Activated CD4-positive, alpha-beta memory T cell treated with anti-CD3 and anti-CD28 coated beads for 36 hours (primary cell): ENCODE measurements at places on chromosomes 4 and X. TPM values are rescaled to one million over a fixed set of nuclear protein-coding genes. Genes with fewer than 3 reads are reported as not detected.

DNA sequence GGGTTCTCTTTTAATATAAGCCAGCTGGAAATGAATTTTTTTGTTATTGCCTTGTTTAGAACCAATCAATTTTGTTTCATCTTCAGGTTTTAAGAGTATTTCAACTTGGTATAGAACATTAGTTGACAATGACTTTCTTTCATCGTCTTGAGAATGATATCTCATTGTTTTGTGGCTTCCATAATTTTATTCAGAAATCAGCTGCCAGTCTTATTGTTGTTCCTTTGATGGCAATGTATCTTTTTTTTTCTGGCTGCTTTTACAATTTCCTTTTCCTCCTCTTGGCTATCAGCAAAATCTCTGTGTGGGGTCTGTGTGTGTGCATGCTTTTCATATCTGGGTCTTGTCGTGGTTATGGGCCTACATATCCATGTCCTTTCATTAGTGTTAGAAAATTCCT is 1536.4 kb upstream of the TENM3 start:
- H3K27me3 ChIP-seq, result no peaks in the 10 kb centered on the region
- H3K27ac ChIP-seq, result no peak overlapping the region
- H3K4me3 ChIP-seq, result no peak overlapping the region

- DNase-seq, result peak; percentile 57
- H3K36me3 ChIP-seq, result no peaks in the 10 kb centered on the region
- H3K4me3 ChIP-seq, result no peak overlapping the region
These were observed 22.4 kb upstream of the XAGE2 start for GRCh38 chrX:52346174-52347165.

Gene ARHGAP6
- total RNA-seq, result not detected

DNA sequence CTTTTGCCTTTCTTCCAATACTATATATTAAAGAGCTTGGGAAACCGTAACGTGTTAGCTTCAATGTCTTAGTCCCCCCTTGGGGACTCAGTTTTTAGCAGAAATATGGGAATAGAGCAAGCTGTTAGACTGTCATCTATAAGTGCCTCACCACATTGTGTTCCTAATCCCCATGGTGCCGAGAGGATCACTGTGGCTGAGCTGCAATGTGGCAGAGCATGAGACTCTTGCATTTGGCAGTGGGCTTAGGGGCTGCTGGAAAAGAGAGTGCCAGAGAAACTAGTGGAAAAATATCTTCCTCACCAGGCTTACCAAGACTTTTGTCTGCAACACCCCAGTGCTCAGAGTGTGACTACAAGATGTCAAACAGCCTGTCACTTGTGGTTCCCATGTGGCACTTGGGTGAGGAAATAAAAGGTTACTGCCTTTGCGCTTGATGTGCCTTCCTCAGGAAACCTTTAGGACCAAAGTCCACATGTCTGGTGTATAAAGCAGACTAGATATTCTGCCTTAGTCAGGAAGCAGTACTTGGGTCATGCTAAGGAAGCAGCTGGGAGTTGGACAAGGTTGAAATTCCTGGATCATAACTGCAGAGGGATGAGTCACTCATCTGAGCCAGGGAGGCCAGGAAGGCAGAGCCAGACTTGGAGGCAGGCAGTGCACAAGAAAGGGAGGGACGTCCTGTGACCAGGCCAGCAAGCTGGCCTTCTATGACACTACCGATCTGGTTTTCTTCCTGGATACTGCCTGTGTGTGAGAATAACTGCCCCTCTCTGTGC is 9.7 kb upstream of the MAGEA4 start:
- H3K4me1 ChIP-seq, result no peaks in the 10 kb centered on the region
- H3K27ac ChIP-seq, result no peak overlapping the region
- H3K36me3 ChIP-seq, result no peaks in the 10 kb centered on the region

DNA sequence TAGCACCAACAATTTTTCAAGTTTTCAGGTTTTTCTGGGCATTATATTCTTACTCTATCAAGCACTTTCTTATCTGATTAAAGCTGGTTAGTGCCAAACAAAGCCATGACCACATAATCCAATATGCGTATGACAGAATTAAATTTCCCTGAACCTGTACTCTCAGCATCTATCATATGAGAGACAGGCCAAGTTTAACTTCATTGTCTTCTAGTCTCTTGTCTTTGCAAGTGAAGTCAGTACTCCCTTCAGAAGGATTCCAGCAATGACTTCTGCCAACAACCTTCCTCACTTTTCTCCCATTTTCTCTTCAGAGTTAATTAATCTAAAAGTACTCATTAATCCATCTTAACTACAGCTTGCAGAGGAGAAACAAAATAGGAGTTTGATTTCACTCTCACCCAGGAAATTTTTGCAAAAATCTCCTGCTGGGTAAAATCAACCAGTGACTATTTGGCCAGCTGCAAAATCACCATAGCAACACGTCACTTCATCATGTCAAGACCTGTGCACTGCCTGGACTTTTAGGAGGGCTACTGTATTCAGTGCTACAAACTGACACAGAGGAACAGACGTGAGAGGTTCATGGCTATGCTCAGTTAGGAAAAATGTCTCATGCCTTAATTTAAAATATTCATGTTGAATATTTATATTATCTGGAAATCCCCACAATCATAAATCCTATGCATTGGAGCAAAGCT is 208.4 kb downstream of the ANTXR2 start:
- no peaks in the 10 kb centered on the region for H3K4me1 ChIP-seq
- H3K36me3 ChIP-seq, result no peaks in the 10 kb centered on the region
- H3K27ac ChIP-seq, result no peak overlapping the region

GRCh38 chrX:22559506-22559905 is 286.8 kb downstream of the CBLL2 start:
- H3K36me3 ChIP-seq, result no peaks in the 10 kb centered on the region
- no peak overlapping the region for H3K4me3 ChIP-seq
- no peak for DNase-seq
- no peaks in the 10 kb centered on the region for H3K4me1 ChIP-seq
- no peak overlapping the region for H3K27ac ChIP-seq
- H3K27me3 ChIP-seq, result no peaks in the 10 kb centered on the region

DNA sequence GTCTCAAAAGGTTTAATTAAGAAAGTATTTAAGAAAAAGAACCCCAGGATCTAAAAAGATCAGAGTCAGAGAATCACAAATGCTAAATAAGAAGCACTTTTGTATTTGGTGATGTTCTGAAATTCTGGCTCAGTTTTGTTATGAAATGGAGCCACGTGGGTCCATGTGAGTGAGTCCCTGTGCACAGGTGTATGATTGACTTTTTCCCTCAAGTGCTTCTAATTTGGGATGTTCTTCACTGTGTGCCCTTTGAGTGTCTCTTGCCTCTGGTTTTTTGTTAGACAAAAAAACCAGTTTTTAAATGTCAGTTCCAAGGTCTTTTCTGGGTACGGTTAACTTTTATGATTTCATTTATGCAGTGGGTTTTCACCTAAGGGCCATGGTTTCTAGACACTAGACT is 44.4 kb downstream of the REPS2 start:
- H3K27me3 ChIP-seq, result no peaks in the 10 kb centered on the region
- H3K4me3 ChIP-seq, result no peak overlapping the region
- no peaks in the 10 kb centered on the region for H3K4me1 ChIP-seq
- H3K27ac ChIP-seq, result no peak overlapping the region

DNA sequence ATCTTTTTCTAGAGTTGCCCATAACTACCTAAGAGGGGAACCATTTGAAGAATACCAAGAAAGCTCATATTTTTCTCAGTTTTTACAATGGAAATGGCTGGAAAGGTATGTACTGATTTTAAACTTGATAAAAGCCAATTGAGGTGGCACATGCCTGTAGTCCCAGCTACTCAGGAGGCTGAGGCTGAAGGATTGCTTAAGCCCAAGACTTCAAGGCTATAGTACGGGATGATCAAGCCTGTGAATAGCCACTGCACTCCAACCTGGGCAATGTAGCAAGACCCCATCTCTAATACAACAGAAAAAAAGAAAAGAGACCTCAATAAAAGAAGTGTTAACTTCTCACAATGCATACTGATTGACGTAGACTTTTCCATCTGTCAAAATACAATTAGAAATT is 44.4 kb downstream of the GRK4 start:
- peaks cover 15% of the 10 kb centered on the region for H3K4me1 ChIP-seq
- H3K4me3 ChIP-seq, result no peak overlapping the region
- peaks cover 12% of the 10 kb centered on the region for H3K27me3 ChIP-seq
- H3K36me3 ChIP-seq, result no peaks in the 10 kb centered on the region
- no peak for DNase-seq
- no peak overlapping the region for H3K27ac ChIP-seq

DNA sequence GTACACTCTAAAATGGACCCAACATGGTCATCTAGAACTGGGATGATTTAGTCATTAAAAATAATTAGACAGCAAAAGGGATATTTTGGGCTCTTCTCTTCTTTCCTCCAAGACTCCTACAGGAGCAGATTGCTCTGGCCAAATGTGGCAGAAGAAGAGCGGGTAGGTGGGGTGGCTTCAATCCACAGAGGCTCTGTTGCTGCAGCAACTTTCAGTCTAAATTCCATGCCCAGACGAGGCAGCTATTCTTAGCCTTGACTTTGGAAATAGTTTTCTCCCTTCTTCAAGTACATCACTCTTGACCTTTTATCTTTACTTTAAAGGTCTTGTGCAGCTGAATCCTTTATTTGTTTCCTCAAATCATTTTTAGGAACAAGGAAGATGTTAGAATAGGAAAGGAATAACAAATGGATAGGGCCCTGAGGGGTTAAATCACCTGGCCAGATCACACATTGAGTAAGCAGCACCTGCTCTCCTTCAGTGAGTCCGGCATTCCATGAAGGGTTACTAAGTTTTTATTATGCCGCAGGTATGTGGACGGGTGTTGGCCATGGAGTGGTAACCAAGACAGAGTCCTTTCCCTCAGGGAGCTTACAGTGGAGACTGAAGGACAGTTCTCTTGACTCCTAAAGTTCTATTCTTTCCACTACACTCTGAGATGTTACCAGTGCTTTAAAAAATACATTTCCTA is 19.3 kb upstream of the SORBS2 start:
- peaks cover 1% of the 10 kb centered on the region for H3K36me3 ChIP-seq
- no peak overlapping the region for H3K27ac ChIP-seq
- no peak for DNase-seq
- peaks cover 2% of the 10 kb centered on the region for H3K27me3 ChIP-seq

DNA sequence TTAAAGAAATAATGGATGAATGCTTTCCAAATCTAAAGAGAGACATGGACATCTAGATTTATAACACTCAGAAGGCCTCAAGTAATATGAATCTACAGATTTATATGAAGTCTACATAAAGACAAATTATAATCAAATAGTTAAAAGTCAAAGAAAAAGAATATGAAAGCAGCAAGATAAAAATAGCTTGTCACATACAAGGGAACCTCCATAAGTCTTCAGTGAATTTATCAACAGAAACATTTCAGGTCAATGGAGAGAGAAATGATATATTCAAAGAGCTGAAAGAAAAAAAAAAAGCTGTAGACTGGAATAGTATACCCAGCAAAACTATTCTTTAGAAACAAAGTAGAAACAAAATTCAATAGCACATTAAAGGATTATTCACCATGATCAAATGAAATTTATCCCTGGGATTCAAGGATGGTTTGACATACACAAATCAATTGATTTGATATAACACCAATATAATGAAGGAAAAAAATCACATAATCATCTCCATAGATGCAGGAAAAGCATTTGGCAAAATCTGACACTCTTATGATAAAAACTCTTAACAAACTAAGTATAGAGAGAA is 346.6 kb upstream of the PABPC4L start:
- no peak overlapping the region for H3K27ac ChIP-seq
- no peak overlapping the region for H3K4me3 ChIP-seq
- no peaks in the 10 kb centered on the region for H3K27me3 ChIP-seq

DNA sequence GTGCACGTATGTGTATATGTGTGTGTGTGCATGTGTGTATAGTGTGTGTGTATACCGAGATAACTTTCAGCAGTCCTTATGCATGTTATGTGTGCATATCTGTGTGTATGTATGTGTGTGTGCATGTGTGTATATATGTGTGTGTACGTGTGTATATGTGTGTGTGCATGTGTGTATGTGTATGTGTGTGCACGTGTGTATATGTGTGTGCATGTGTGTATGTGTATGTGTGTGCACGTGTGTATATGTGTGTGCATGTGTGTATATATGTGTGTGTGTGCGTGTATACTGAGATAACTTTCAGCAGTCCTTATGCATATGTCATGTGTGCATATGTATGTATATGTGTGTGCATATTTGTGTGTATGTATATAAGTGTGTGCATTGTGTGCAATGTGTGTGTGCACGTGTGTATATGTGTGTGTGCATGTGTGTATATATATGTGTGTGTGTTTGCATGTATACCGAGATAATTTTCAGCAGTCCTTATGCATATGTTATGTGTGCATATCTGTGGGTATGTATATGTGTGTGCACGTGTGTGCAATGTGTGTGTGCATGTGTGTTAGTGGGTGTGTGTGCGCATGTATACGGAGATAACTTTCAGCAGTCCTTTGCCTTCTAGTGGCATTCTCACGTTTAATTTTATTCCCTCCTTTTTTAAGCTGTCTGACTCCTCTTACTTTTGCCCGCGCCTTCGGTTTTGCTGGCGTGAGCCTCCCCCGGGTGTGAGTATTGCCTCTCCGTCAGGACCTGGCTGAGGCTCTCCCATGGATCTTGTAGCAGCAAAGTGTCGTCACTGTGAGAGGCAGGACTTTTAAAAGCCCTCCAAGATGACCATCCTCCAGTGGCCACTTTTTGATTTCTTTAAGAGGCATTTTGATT is 99.6 kb upstream of the SHOX start:
- no peaks in the 10 kb centered on the region for H3K36me3 ChIP-seq
- no peak for DNase-seq
- H3K4me1 ChIP-seq, result no peaks in the 10 kb centered on the region
- no peak overlapping the region for H3K27ac ChIP-seq
- no peak overlapping the region for H3K4me3 ChIP-seq

Gene FRG2
- total RNA-seq, result 0.10 TPM

- peaks cover 49% of the 10 kb centered on the region for H3K4me1 ChIP-seq
- no peak overlapping the region for H3K4me3 ChIP-seq
- H3K36me3 ChIP-seq, result no peaks in the 10 kb centered on the region
- no peak for DNase-seq
- no peak overlapping the region for H3K27ac ChIP-seq
These were observed 15.5 kb upstream of the GPR82 start for GRCh38 chrX:41708486-41708885.

- no peak within 1 kb of the TSS for H3K4me3 ChIP-seq
- peaks cover 11% of the 10 kb centered on the region for H3K27me3 ChIP-seq
- no peaks in the 10 kb centered on the region for H3K36me3 ChIP-seq
- H3K27ac ChIP-seq, result no peak within 1 kb of the TSS
These were observed at the start of gene DCX for GRCh38 chrX:111411983-111412382. Gene DCX, minus strand, starts transcription at chrX:111412192. Its CDS starts 1,794 bp downstream, at chrX:111410398.
